ENCODE measurements at places on chromosomes 3 and 15.

- DNase-seq: no peak
These were observed 467.9 kb downstream of the SOX2 start for GRCh38 chr3:182179631-182180030.

DNA sequence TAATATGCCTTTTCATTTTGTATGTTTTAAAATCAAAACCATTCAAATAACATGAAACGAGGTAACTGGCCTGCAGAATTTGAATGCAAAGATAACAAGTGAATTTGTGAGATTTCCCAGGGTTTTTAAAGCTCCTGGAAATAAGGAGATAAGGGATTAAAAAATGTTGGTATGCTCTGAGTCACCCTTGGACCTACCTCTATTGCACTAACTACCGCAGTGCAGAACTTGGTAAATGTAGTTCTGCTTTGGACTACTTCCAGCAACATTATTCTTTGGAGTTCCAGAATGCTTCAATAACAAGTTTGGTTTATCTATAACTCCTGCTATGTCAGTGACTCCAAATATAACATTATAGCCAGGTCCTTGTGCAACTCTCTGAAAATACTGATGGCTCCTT is 201.7 kb downstream of the GAP43 start:
- DNase-seq: no peak

GRCh38 chr15:33211176-33211808 is 16.8 kb upstream of the FMN1 start:
- no peak for DNase-seq

- DNase-seq: no peak
These were observed 145.2 kb downstream of the ZIC1 start for GRCh38 chr3:147554332-147554731.

- no peak for DNase-seq
These were observed 54.4 kb downstream of the INO80 start for GRCh38 chr15:41061667-41062066.

DNA sequence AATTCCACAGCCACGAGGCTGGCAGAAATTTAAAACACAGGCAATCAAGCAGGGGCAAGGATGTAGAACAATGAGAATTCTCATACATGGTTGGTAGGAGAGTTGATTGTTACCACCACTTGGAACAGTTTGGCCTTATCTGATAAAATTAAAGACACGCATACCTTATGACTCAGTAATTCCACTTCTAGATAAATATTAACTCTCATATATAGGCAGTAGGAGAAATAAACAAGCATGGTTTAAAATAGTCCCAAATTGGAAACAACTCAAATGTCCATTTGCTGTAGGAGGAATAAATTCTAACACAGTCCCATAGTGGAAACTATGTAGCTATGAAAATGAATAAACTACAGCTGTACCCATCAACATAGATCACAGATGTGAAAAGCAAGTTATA is 42.3 kb upstream of the USP3 start:
- DNase-seq: no peak

DNA sequence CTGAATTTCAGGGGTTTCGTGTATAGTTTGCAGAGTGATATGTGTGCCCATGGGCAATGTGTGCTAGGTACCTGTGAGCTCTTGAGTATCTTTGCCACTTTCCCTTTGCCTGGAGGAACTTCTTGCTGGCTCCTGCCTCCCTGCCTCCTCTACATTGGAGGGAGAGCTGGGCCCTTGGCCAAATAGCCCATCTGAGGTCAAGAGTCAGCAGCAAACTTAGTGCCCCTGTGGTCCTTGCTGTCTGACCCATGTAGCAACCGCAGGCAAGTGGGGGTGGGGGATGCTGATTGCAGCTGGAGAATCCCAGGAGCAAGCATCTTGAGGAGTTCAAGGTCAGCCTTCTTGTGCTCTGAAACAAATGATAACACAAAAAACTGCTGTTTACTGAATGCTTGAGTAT is 5.4 kb upstream of the TBC1D21 start:
- DNase-seq: no peak

DNA sequence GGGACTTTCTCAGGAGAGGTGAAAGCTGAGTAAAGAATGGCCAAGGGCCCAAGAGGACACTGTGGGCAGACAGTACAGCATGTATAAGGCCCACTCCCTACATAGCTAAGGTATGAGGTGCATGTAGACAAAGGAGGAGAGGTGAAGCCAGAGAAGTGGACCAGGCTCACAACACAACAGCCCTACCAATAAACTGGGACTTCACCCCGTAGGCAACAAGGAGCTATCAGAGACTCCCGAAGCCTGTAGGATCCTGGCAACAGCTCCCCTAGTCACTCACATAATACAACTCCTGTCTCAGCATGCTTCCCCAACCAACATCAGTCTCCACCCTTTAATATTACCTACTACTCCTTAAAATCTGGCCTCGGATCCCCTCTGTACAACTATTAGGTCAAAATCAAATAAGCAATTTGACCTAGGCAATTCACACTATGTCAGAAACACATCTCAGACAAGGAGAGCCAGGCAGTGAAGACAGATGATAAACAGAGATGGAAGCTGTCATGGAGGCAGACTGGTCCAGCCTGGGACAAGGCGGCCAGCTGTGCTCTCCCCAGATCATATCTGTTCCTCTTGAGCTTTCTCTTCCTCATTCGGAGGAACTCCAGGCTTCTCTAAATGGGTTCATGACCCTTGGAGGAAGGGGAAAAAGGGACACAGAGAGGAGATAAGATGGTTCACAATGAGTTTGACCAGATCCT is 1.4 kb downstream of the XXYLT1 start:
- DNase-seq: no peak

DNA sequence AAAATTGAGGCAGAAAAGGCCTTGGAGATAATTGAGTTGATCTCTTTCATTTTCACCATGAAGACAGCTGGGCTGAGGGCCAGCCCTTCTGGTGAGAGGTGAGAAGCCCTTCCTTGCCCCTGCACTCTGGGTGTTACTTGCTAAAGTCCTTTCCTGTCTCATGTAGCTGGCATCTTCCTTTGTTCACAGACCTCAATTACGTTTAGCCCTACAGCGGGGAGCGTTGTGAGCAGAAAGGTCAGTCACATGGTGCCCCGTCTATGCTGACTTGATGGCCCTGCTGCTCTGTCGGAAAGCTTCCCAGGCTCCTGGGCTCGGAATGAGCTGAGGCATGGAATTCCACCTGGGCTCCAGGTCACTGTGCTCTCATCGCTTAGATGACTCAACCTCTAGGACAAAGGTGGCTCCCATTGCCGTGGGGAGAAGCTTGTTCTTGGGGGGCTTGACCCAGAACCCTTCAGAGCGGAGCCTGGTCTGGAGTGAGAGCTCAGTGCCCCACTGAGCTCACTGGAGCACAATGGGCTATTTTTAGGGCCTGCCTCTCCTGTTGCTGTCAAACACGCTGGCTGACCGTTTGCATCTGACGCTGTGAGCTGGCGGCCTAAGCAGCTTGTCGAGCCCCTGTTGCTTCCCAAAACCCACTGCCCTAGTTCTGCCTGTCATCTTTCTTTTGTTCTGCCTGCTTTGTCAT is 47.0 kb downstream of the RPLP1 start:
- peak; percentile 12 for DNase-seq
